ENCODE measurements at places on chromosomes 3 and 15.
A peak's percentile ranks its signal among the peaks of the same experiment; 100 is the strongest.

DNA sequence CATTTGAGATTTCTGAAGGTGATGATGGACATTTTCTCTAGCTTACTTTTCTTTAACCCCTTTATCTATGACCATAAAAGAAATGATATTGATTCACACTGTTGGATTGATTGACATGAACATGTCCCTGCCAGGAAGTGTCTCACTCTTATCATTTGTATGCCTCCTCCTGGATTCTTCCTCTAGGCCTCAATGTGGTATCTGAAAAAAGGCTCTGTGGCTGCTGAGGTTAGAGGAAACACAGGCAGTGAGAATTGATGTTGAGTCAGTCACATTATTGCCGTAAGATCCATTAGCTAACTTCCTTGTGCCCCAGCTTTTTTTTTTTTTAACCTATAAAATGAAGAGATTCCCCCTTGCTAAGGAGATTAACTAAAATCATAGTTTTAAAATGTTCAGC lies 8.0 kb upstream of the THRB start:
- no peak for DNase-seq

DNA sequence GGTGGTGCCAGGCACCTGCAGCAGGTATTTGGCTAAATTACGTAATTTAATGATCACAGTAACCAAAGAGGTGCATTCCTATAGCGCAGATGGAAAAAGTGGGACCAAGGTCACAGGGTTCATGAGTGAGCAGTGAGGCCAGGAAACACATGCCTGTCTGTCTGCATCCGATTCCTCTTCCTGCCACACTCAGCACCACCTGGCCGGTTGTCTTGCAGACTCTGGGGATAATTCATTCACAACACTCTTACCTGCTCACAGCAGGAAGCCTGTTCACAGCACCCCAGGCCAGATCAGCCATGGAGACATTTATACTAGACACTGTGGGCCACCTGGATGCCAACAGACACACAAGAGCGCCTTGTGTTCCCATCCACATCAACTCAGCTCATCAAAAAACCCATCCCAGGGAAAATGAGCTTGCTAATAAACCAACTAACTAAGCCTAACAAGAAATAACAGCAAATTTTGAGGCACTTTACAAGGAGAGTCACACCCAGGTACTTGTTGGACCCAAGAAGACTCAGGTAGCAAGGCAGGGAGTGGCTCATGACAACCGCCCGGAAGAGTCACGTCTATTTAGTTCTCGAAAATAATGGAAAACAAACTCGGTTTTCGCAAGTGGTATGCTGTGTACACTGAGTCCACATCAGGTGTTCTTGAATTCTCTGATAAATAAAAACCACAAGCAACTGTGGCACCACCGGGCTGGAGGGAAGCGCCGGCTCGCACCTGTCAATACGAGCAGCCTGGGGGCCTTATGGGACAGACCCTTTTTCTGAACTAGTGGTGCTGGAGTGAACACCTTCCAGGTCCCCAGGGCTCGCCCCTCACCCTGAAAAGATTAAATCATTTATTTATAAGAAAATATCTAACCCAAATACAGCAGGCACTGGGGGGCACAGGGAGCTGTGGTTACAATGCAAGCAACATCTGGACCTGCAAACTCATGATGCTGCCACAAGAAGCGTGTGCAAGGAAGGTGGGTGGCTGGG lies 40.5 kb downstream of the FAM174B start:
- no peak for DNase-seq

GRCh38 chr3:186950402-186951093 lies 20.2 kb downstream of the ST6GAL1 start:
- no peak for DNase-seq

DNA sequence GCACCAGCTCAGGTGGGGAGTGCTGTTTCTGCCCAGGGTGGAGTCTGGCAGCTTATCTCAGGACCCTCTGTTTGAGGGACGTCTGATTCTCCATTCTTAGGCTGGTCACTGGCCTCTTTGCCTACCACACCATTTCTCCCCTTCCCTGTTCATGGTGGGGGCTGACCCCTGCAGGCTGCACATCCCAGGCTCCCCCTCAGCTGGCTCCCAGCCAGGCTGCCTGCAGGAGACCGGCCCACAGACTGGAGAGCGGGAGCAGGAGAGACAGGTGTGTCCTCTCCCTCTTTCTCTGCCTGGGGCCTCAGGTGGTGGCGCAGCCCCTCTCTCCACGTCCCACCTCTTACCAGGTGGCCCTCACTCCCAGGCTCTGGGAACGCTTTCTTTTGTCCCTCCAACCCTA lies 60.8 kb downstream of the RAB11A start:
- DNase-seq, result no peak

GRCh38 chr3:50749822-50750221 lies 75.1 kb downstream of the DOCK3 start:
- no peak for DNase-seq

DNA sequence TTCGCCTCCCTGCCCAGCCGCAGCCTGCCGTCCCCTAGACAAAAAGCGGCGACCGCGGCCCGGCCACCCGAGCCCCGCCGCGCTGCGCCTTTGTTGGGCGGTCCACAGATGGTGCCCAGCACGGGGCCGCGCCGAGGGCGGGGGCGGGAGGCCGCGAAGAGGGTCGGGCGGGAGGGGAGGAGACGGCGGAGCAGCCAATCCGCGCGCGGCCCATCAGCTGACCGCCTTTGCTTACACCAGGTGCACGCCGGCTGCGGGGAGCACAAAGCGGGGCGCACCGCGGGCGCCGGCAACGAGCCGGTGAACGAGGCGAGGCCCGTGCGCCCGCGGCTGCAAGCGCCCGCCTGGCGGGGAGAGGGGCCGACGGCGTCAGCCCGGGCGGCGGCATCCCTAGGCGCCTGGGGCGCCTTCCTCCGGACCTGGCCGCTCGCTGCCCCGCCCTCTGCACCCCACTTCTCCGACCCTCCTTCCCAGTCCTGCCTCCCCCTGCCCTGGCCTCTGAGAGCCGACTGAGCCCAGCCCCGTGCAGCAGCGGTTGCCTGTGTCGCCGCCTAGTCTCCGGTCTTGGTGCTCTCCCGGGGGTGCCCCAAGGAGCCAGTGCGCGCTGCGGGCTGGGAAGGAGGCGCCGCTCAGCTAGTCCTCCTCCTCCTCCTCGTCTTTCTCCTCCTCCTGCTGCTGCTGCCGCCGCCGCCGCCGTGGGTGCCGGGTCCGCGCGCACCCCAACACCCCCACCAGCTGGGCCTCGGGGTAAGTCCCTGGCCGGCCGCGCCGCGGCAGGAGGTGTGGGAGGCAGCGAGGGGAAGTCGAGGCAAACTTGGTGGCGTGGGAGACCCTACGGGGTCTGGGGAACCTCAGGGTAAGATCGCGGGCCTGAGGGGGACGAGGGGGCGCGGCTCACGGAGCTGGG lies at the start of gene LRRN1:
Gene LRRN1 (plus strand): TSS at position 259 of the 907 bp plus-strand sequence. CDS start 45,211 bp downstream, outside the sequence.
- DNase-seq, result peak; percentile 80

- DNase-seq, result no peak
Measured at GRCh38 chr3:194989241-194989640, 281.7 kb downstream of the XXYLT1 start.

DNA sequence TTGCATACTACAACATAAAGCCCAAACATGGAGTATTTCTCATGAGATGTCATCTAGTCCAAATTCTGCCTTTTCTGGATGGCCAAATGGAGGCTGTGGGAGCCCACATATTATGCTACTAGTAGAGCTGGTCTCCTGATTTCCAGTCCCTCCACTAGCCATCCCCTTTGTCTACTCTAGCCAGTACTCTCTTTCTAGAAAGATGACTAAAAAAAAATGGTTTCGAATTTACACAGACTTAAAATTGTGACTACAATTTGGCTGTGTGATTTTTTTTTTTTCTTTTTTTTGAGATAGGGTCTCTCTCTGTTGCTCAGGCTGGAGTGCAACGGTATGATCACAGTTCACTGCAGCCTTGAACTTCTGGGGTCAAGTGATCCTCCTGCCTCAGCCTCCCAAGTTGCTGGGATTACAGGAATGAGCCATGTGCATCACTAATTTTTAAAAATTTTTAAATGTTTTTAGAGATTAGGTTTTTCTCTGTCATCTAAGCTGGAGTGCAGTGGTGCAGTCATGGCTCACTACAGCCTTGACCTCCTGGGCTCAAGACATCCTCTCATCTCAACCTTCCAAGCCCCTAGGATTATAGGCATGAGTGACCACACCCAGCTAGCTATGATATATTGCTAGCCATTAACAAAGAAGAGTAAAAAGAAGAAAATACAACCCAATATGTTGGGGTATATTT lies 273.9 kb downstream of the ADAMTSL3 start:
- no peak for DNase-seq

DNA sequence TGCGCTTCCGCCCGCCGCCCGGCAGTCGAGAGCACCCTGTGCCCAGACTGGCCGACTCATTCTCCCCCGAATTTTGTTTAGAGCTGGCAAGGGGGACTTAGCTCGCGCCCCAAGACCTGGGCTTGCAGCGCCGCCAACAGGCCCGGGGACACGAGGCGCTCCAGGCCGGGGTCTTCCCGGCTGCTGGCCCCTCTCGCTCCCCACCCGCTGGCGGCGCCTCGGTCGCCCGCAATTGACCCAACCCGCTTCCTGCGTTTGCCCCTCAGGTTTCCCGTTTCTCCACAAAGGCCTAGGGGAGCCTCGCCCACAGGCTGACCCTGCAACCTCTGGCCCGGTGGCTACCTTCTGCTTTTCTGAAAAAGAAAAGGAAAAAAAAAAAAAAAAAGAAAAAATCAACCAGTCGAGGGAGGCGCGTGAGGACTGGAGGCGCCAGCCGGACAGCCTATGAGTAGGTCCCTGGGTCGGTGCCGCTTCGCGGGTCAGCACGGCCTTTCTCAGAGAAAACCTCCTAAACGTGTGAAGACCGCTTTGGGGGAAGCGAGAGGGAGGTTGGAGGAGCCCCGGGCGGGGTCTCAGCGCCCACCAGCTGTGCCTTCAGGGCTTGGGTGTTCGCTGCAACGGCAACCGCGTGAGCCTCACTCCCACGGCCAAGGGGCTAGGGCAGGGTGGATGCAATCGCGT lies 7.2 kb downstream of the FOXL2 start:
- peak; percentile 47 for DNase-seq

Data from right kidney (tissue), 9 donors.